ENCODE measurements at places on chromosomes 7 and 10.
A peak's percentile ranks its signal among the peaks of the same experiment; 100 is the strongest.

- DNase-seq = no peak
Measured at GRCh38 chr7:68613897-68614296, 984.4 kb upstream of the AUTS2 start.

DNA sequence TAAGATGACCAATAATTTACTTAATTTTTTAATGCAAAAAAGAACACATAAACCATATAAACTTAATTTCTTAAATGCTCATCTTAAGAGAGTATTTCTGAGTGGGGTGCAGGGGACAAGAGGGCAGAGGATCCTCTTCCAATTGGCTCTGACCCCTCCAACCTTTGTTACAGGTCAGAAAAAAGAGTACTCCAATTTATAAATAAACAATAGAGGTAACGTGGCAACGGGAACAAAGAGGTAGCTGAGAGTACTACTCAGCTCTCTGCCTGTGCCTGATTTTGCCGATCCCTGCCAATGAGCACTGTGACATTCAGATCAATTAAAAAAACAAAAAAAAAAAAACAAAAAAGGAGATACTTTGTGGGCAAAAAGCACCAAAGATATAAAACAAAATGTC lies 307.9 kb downstream of the PARD3 start:
- no peak for DNase-seq

DNA sequence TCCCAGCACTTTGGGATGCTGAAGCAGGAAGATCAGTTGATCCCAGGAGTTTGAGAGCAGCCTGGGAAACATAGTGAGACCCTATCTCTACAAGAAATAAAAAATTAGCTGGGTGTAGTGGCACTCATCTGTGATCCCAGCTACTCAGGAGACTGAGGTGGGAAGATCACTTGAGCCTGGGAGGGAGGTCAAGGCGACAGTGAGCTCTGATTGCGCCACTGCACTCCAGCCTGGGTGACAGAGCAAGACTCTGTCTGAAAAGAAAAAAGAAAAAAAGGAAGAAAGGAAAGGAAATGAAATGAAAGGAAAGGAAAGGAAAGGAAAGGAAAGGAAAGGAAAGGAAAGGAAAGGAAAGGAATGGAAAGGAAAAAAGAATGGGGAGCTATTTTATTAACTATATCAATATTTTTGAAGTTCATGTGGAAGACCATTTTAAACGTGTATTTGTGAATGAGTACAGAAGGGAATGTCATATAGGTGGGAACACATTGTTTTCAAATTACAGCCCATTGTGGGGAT lies 7.1 kb upstream of the IFIT2 start:
- DNase-seq = no peak

DNA sequence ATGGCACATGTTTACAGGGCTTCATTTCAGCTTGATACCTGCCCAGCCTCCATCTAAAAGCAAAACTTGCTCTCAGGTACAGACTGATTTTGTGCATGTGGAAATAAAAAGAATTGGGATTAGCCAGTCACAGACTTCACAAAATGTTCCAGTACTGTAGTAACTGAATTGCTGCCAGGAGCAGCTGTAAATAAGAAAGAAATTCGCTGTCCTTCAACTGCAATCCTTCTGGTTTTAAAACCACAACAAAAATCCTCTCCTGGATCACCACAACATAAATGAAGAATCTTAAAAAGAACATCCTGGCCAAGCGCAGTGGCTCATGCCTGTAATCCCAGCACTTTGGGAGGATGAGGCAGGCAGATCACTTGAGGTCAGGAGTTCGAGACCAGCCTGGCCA lies 3.9 kb upstream of the MIOS start:
- no peak for DNase-seq

DNA sequence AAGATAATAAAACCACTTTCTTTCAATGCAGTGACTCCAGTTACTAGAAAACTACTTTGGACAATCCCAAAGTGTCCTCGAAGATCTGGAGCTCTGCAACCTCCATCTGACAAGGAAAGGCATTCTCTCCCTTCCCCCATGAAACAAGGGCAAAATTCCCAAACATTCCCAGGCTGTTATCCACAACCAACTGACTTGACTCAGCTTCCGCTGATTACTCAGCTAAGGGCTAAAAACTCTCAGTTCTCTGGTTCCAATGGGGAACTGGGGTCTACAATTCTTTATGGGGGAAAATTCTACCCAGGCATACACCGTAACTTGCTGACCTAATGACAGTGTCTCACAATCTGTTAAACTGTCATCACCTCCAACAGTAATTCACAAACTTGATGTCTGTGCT lies 48.4 kb downstream of the SFMBT2 start:
- DNase-seq = no peak

- no peak for DNase-seq
Measured at GRCh38 chr10:123492016-123492415, 174.1 kb upstream of the GPR26 start.

- no peak for DNase-seq
Measured at GRCh38 chr10:3723766-3724165, 61.2 kb downstream of the KLF6 start.

- no peak for DNase-seq
Measured at GRCh38 chr7:1540776-1541271, 10.3 kb downstream of the MAFK start.

- no peak for DNase-seq
Measured at GRCh38 chr10:123200531-123200930, 46.3 kb downstream of the BUB3 start.

DNA sequence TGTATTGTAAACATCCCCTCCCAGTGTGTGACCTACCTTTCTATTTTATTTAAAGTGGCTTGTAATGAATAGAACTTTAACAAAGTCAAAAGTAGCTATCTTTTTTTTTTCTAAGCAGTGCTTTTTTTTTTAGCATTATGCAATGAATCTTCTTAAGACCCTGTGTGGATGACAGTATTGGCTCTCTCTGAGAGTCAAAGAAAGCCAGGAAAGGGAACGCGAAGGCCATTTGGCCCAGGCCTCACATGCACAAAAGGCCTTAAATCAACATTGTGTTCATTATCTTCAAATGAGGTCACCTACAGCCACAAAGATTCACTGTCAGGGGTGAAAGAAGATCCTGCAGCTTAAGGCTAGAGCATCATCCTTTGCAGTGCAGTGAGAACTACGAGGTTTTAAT lies 721.5 kb downstream of the GRID1 start:
- DNase-seq = no peak

DNA sequence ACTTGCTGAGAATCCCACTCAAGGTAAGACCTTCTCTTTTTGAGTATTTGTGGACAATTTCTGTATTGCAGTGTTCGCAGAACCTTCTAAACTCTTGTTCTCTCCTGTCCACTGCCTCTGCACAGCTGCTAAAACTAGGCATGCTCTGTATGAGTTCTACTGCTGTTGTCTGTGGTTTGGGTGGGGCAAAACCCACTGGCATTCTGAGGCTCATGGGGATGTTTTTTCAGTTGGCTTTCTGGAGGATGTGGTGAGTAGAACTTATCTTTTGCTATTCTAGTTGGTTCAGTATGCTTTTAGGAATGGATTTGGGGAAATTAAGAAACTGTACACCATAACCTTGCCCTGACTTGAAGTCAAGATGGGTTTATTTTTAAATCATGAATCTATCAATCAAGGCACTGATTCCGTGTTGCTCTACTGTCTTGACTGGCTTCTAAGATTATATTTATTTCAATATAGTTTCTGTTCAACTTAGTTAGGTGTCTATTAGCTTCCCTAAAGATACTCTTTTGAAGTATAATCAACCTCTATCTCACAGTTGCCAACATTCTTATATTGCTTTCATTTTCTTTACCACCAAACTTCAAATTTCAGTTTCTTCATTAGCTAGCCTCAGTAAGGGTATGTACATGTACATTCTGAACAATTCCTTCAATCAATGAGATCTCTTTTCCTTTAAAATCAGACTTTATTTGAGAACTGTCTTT lies 25.0 kb upstream of the C1GALT1 start:
- peak; percentile 65 for DNase-seq

DNA sequence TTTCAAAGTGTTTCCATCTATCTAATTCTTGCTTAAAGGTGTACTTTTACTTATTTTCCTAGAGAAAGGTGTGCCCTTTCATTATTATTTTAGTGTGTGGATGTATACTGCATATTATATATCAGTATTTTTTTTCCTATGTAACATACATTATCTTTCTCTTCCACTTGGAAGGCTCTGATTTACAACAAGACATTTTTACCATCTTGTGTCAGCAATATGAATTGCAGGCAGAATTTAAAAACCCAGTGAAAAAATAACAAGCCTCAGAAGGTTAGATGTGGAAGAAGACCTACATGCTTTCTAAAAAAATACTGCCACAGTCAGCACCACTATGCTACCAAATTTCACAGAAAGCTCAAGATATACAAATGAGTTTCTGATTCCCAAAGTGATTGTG lies 327.7 kb upstream of the STEAP1 start:
- DNase-seq = no peak

DNA sequence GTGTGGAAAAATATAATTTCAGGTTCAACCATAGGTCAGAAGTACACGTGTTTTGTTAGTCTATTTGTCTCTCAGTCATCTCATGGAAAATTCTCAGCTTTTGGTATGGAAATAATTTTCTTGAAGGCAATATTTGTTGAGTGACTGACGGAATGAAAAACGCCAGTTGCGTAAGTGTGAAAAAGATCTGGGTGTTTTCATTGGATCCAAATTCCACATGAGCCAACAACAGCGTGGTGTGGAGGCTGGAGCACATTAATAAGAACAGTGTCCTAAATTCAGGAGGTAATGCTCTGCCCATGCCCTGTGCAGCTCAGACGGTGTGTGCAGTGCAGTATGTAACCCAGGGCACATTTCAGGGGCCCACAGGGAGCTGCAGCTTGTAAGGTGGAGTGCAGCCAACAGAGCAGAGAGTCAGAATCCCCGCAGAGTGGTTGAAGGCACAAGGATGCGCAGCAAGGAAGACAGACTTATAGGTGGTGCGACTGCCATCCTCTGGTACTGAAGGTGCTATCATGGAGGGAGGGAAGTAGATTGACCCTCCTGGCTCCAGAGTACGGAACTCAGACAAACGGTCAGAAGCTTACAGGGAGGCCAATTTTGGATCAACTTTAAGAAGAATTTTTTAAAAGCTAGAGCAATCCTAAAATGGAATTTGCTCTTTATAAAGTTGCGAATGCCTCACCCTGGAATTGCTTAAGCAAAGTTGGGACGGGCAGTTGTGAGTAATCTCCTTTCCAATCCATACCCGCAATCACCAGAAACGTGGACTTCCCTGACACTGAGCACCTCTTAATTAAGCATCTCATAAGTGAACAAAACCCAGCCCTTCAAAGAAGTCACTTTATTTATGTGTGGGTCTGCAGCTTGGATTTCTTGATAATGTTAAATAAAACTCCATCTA lies 38.0 kb downstream of the EGFR start:
- DNase-seq = no peak

DNA sequence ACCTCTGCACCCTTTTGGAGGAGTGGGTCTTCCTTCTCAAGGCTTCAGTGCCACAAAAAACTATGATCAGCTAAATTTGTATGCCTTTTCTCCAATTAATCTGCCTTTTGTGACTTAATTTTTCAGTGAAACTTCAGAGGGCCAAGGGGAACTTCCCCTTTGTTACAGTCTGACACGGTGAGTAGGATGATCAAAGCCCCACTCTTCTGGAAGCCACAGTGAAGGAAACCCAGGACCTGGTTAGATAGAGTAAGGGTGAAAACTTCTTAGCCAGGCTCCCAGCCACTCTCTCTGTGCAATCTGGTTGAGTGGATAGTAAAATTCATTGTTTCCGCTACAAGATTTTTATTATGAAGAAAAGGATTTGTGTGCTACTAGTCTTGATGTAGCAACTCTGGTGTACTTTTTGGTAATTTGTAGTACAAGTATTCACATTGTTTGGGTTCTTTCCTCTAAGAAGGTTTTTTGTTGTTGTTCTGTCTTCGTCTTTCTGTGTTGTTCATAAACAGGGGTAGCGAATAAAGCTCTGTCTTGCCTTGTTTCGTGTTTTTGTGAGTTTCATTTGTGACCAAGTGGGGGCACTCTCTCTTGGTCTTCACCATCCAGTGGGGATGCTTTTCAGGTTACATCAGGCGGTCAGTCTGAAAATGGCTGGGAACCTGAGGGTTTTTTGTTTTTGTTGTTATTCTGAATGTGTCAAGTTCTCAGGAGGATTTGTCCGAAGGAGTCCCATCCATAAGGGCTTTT lies 268.5 kb upstream of the NPSR1 start:
- no peak for DNase-seq

- DNase-seq = no peak
Measured at GRCh38 chr7:40918701-40919271, 784.0 kb downstream of the SUGCT start.

GRCh38 chr10:114631666-114632417 lies 26.2 kb downstream of the ABLIM1 start:
- DNase-seq = no peak

GRCh38 chr10:101588879-101589278 lies 758 bp downstream of the DPCD start:
- no peak for DNase-seq

DNA sequence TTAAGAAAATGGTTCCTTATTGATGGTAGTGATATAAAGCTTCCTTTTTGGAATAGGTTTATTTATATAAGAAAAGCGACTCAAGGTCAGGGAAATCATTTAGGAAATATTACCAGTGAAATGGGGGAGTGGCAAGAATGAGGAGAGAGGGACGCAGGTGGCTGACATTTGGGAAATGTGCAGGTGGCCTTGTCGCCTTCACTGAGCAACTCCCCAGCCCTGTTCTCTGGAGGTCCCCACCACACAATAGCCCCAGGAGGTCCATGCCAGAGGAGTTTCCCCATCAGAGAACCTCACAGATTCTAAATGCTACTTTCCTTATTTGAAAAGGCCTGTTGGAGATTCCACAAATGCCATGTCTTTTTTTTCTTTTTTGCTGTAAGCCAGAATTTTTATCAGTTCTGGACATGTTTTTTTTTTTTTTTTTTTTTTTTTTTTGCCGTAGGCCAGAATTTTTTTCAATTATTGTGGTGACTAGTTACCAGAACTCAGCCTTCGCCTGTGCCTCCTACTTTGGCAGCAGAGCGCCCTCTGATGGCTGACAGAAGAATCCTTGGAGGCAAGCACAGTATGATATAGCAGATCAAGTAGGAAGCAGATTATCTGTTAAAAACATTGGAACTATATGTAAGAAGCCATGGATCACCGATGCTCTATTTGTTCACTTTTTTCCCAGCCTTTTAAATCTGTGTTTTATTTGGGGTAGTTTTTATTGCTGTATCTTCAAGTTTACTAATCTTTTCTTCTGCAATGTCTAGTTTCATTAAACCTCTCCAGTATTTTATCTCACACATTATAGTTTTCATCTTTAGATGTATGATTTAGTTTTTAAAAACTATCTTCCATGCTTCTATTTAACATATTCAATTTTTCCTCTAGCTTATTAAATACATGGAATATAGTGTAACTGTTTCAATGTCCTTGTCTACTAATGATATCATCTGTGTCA lies 18.6 kb downstream of the OPALIN start:
- DNase-seq = peak; percentile 29

- no peak for DNase-seq
Measured at GRCh38 chr7:151346470-151346769, 4.8 kb downstream of the NUB1 start.

All from activated T-helper 1 cell treated with anti-CD3 and anti-CD28 coated beads, Interleukin-12 subunit alpha, Interleukin-12 subunit beta, Interleukin-2, Interleukin-4 antibody, amounts not matched to agents 30 ng/mL and 10 ng/mL and 1 ng/mL, durations not matched to agents 14 hours and 24 hours and 36 hours (primary cell).